ENCODE measurements at places on chromosomes 6 and 20. TPM values are rescaled to one million over a fixed set of nuclear protein-coding genes. Genes with fewer than 3 reads are reported as not detected.

DEFB132 gene
- not detected for total RNA-seq

CLIC5 gene
- 6.2 TPM for total RNA-seq

MATN4 gene
- 0.17 TPM for total RNA-seq

SLC52A3 gene
- 1.7 TPM for total RNA-seq
